ENCODE measurements at places on chromosomes 12 and 14.

GRCh38 chr12:2797721-2798418 lies 3.1 kb downstream of the FKBP4 start:
- DNase-seq = no peak

DNA sequence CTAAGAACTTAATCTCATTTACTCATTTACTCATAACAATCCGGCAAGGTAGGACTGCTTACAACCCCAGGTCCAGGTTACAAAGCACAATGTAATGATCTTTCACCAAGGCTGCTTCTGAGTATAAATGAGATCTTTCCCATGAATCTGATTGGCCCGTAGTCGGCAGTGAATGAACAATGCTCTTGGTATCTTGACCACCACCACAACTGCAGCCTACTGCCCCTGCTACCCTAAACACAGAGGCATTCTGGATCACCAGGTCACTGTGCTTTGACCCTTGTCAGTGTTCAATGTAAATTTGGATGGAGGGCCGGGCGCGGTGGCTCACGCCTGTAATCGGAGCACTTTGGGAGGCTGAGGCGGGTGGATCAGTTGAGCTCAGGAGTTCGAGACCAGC lies 15.9 kb downstream of the FAM181A start:
- no peak for DNase-seq

GRCh38 chr12:86445356-86445755 lies 189.2 kb upstream of the MGAT4C start:
- no peak for DNase-seq

- no peak for DNase-seq
Measured at GRCh38 chr14:100428727-100429126, 105.6 kb downstream of the SLC25A47 start.

- no peak for DNase-seq
Measured at GRCh38 chr12:89980236-89980635, 271.6 kb upstream of the ATP2B1 start.

GRCh38 chr14:21748869-21749303 lies 75.3 kb upstream of the OR4E1 start:
- DNase-seq = peak; percentile 14

GRCh38 chr12:11446372-11446771 lies 51.0 kb upstream of the PRB2 start:
- no peak for DNase-seq

- no peak for DNase-seq
Measured at GRCh38 chr12:20382117-20382516, 13.8 kb downstream of the PDE3A start.

- peak; percentile 21 for DNase-seq
Measured at GRCh38 chr14:20332788-20333493, at the start of gene CCNB1IP1. CCNB1IP1 (minus strand) TSS chr14:20333279; CDS start chr14:20316523, 16,756 bp downstream.

GRCh38 chr14:95862243-95862642 lies 14.4 kb upstream of the TUNAR start:
- no peak for DNase-seq

DNA sequence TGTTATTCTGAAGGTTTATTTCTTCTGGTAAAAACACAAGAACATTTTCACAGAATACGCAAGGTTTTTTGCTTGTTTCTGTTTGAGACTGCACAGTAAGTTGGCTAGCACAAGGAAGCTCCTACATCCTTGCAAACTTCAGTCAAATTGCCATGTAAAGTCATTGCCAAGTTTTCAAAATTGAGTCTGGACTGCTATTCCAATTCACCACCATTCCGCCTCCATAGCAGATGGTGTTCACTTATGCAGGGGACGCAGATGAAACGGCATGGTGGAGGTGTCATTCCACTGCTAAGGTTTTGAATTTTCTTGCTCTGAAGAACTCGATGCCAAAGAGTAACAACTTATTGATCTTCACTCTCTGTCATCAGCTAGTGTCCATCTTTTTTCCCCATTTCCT lies 303.9 kb upstream of the SYT1 start:
- no peak for DNase-seq

- DNase-seq = no peak
Measured at GRCh38 chr12:106098691-106099200, 40.0 kb downstream of the NUAK1 start.

DNA sequence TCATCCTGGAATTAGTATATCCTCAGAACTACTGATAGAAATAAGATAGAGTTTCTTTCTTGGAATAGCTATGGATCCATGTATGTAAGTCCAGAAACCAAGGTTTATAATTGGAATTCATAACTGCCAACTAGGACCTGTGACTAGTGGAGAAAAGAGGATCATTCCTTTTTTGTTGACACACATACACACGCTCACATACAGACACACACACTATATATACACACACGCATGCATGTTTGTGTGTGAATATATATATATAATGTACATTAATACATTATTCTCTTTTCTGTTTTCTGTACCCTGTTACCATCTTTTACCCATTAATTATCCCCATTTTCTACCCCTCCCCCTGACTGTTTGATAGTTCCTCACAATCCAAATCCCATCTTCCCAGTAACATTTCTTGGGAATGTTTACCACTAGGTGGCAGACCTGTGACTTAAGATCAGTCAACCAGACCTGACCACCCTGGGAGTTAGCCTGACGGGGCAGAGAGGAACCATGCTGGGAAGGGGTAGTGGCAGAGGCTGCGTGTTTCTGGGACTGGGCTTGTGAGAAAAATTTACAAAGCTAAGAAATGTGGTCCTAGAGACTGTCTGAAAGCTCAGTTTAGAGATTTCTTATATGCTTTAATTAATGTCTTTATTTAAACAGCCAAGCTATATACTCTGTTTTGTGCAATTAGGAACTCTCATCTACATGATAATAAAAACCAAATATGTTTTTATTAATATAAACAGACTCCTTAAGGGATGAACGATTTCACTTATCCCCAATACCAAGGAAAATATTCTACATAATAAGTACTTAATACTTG lies 308.0 kb downstream of the PPFIA2 start:
- no peak for DNase-seq

- DNase-seq = no peak
Measured at GRCh38 chr12:120680165-120680738, 6.7 kb upstream of the MLEC start.

- DNase-seq = no peak
Measured at GRCh38 chr12:31316891-31317290, 9.1 kb downstream of the SINHCAF start.

DNA sequence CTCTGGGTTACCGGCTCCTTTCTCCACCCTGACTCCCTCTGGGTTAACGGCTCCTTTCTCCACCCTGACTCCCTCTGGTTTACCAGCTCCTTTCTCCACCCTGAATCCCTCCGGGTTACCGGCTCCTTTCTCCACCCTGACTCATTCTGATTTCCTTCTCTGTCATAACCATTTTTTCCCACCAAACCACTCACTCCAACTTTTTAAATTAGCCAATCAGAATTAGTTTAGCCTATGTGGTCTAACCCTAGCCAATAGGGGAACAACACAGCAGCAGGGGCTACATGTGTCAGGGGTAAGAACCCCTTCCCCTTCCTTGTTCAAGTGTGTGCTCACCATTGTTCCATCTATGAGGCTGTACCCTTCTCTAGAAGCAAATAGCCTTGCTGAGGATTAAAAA lies 98.4 kb upstream of the RBM19 start:
- no peak for DNase-seq

DNA sequence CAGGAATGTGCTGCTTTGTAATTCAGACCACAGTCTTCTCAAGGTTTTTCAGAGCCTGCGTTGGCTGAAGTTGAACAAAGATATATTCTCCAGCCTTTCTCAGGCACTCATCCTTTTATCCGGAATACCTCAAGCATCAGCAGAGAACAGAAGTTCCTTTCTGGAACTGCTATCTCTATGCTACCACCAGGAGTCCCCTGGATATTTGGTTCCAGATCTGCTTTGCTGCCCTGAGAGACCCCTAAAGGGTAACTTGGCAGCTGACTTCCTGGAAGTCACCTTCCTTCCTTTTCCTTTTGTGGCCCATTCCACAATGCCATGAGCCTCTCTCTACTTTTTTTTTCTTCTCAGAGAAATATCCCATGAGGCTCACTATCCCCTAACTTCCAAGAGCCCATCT lies 188.2 kb downstream of the PLCZ1 start:
- DNase-seq = no peak

- peak; percentile 21 for DNase-seq
Measured at GRCh38 chr14:104876251-104876699, 11.2 kb downstream of the CEP170B start.

GRCh38 chr12:42410340-42410739 lies 84.4 kb downstream of the PPHLN1 start:
- no peak for DNase-seq

DNA sequence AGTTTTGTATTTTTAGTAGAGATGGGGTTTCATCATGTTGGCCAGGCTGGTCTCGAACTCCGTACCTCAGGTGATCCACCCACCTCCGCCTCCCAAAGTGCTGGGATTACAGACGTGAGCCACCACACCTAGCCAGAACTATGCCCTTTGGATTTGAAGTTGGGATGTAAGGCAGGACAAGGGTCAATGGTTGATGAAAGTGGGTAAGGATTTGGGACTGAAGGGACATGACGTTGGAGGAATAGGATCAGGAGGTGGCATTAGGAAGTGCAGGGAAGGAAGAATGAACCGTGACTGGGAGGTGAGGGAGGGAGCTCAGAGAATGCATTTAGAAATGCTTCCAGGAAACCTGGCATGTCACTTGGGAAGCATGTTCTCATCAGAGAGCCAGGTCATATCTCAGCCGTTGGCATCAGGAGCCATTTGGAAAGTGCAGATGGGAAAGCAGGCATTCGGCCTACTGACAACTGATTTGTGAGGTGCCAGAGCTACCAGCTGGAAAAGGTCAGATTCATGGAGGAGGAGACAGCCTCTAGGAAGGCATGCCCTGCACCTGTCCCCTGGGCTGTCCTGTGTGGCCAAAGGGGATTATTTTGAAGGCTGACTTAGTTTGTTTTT lies 2.2 kb downstream of the CRADD start:
- no peak for DNase-seq

- DNase-seq = no peak
Measured at GRCh38 chr12:27583057-27583797, 59.2 kb downstream of the PPFIBP1 start.

GRCh38 chr14:52350445-52350844 lies 36.3 kb downstream of the PTGER2 start:
- no peak for DNase-seq

DNA sequence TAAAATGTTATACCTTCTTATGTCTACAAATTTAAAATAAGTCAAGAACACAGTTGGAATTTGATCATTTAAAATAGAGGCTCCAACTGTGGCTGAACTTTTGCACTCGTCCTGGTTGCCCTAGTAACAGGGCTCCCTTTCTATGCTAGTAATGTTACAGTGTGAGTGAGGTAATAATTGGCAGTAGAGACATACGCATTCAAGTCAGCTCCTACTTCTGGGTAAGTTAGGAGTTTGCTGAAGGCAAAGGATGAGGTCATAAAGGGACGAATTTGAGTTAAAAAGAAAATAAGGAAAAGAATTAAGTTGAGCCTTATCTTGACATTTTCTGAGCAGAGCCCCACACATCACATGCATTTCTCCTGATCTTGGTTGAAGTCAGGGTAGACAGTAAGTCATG lies 129.1 kb downstream of the TMEM117 start:
- DNase-seq = no peak

GRCh38 chr12:117019866-117020265 lies 79.3 kb downstream of the TESC start:
- no peak for DNase-seq

GRCh38 chr12:30213166-30213565 lies 429.4 kb upstream of the TMTC1 start:
- DNase-seq = no peak

GRCh38 chr12:2233034-2233433 lies 180.2 kb downstream of the CACNA1C start:
- no peak for DNase-seq

- DNase-seq = no peak
Measured at GRCh38 chr12:120592121-120593049, 11.2 kb upstream of the POP5 start.

DNA sequence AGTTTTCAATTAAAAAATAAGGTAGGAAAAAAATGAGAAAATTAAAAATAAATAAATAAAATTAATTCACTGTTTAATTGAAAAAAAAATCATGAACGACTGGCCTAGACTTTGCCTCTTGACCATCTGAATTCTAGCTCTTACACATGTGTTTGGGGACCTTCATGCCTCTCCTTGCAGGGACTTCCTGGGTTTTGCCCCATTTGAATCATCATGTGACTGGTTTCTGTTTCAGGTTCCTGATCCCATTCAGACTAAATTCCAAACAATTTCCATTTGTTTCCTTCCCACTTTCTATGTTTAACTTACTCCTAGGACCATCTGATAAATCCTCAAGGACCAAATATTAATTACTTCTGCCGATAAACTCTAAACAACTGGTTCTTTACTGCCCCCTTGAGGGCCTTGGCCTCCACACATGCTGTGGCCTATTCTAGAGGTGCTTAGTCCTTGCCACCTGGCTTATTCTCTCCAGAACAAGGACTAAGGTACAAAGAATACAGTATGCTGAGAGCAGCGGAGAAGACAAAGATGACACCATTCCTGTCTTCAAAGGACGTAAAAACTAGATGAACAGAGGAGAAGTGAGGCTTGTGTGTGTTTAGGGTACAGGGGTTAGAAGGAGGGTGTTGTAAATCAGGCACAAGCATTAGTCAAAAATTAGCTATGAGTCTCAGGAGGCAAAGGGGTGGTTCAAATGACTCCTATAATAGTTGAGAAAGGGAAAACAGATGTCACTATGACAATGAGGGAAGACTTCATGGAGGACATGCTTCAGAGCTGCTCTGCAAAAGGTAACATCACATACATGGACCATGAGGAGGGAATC lies 125.8 kb upstream of the AVPR1A start:
- DNase-seq = no peak

GRCh38 chr12:132528564-132529106 lies 38.7 kb downstream of the FBRSL1 start:
- DNase-seq = no peak

DNA sequence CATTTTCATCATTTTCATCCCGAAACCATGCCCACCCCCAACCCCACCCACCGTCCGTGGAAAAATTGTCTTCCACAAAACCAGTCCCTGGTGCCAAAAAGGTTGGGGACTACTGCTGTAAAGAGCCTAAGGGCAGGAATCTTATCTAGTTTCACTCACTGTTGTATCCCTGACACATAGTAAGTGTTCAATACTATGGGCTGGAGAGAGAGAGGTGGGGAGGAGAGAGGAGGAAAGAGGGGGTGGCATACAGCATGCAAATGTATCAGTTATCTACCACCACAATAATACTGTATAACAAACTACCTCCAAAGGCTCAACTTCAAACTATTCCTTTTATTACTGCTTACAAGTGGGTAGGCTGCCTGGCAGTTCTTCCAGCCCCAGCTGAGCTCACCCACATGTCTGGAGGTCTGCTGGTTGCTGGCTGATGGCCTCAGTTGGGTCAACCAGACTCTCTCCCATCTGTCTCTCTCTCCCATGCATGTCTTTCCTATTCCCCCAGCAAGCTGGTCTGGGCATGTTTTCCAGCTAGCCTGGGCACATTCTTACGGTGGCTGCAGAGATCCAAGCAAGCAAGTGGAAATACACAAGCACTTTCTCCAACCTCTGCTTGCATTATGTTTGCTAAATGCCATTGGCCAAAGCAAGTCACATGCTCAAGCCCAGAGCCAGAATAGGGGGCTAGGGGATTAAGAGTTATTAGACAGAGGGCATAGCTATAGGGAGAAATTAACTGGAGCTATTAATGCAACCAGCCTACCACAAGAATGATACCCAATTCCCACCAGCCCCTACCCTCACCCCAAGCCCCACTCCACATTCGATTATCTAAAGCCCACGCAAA lies 31.6 kb upstream of the FICD start:
- DNase-seq = no peak

GRCh38 chr12:44224399-44225148 lies 388.7 kb downstream of the TMEM117 start:
- DNase-seq = no peak

- no peak for DNase-seq
Measured at GRCh38 chr14:60235440-60235839, 13.6 kb upstream of the PPM1A start.

All from T-helper 9 cell (primary cell).